T-helper 2 cell (primary cell): ENCODE measurements at places on chromosomes 12 and 14.

GRCh38 chr14:32762886-32763285 is 175.8 kb upstream of the NPAS3 start:
- DNase-seq, result no peak

GRCh38 chr12:110741341-110742095 is 1.2 kb downstream of the PPP1CC start:
- DNase-seq, result no peak

DNA sequence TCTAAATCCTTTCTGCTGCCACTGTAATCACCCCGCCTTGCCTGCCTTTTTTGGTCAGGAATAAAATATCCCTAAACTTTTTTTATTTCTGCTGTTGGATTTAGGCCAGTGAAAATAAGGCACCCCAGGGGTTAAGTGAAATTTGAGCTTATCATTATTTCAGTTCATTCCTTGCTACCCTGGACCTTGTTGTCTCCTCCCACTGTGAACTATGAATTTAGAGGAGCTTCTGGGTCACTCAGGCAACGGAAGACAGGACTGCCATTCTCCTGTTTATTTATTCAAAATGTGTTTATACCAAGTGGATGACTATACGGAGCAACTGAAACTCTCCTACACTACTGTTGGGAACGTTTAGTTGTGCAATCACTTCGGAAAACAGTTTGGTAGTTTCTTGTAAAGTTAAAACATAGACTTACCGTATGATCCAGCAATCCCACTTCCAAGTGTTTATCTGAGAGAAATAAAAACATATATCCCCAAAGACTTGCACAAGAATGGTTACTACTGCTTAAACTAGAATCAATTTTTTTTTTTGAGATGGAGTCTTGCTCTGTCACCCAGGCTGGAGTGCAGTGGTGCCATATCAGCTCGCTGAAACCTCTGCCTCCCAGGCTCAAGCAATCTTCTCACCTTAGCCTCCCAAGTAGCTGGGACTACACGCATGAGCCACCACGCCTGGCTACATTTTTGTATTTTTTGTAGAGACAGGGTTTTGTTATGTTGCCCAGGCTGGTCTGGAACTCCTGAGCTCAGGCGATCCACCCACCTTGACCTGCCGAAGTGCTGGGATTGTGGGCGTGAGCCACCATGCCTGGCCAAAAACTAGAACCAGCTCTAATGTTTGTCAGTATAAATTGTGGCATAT is 2.3 kb upstream of the TRAFD1 start:
- DNase-seq, result no peak

DNA sequence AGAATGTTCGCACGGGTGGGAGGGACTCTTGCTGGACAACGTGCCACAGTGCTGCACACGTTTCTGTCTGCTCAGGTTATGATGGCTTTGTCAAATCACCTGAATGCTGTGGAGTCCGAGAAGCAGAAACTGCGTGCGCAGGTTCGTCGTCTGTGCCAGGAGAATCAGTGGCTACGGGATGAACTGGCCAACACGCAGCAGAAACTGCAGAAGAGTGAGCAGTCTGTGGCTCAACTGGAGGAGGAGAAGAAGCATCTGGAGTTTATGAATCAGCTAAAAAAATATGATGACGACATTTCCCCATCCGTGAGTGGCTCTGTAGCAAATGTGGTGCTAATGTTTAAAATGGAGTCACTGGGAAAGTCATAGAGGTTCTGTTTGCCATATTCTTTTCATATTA is 28.5 kb downstream of the KLC1 start:
- DNase-seq, result no peak

DNA sequence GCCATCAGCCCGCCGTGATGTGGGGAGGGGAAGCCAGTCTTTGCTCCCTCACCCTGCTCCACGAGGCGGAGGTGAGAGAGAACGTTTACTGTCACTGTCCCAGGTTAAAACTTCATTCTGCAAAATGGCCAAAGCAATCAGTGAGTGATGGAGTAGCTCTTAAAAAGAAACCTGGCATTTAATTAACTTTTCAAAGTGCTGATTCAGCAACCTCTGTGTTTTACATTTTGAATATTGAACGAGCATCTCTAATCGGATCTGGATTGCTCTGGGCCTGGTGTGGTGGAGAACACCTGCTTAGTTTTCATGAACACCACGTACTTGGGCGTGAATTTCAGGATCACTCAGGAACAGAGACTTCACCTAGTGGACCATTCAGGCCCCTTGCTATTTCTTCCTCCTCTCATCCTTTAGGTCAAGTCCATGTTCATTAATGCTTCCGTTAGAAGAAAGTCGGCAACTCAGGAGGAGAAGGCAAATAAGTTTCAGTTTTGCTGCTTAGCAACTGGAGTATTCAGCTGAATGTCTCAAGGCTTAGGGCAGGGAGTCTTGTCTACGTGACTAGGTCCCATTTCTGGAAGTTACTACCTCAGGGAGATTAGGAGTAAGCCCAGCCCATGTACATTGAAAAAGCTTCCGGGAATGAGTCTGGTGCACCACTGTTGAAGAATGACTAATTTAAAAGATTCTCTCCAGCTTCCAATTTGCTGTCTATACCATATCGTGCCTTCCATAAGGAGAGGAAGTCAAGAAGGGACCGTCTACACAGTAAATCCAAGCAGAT is 68.2 kb downstream of the IFT43 start:
- no peak for DNase-seq

GRCh38 chr12:94615260-94616181 is 34.8 kb downstream of the TMCC3 start:
- no peak for DNase-seq

- no peak for DNase-seq
Measured at GRCh38 chr12:12817616-12818015, 4.5 kb downstream of the DDX47 start.

- DNase-seq, result no peak
Measured at GRCh38 chr14:22671622-22672021, 27.5 kb upstream of the OR6J1 start.

DNA sequence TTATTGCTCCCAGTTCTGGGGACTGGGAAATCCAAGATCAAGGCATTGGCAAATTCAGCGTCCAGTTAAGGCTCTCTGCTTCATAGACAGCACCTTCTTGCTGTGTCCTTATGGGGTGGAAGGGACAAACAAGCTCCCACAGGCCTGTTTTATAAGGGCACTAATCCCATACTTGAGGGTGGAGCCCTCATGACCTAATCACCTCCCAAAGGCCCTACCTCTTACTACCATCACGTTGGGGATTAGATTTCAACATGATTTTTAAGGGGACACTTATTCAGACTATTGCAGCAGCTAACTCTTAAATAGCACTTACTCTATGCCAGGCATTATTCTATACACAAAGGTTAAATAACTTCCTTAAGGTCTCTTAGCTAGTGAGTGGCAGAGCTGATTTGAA is 17.3 kb downstream of the TOGARAM1 start:
- DNase-seq, result no peak

- no peak for DNase-seq
Measured at GRCh38 chr12:51450333-51450732, 25.7 kb downstream of the SLC4A8 start.

- DNase-seq, result no peak
Measured at GRCh38 chr14:82667006-82667405, 1133.4 kb upstream of the SEL1L start.

GRCh38 chr12:126747530-126748149 is 1519.3 kb upstream of the TMEM132C start:
- peak; percentile 32 for DNase-seq

DNA sequence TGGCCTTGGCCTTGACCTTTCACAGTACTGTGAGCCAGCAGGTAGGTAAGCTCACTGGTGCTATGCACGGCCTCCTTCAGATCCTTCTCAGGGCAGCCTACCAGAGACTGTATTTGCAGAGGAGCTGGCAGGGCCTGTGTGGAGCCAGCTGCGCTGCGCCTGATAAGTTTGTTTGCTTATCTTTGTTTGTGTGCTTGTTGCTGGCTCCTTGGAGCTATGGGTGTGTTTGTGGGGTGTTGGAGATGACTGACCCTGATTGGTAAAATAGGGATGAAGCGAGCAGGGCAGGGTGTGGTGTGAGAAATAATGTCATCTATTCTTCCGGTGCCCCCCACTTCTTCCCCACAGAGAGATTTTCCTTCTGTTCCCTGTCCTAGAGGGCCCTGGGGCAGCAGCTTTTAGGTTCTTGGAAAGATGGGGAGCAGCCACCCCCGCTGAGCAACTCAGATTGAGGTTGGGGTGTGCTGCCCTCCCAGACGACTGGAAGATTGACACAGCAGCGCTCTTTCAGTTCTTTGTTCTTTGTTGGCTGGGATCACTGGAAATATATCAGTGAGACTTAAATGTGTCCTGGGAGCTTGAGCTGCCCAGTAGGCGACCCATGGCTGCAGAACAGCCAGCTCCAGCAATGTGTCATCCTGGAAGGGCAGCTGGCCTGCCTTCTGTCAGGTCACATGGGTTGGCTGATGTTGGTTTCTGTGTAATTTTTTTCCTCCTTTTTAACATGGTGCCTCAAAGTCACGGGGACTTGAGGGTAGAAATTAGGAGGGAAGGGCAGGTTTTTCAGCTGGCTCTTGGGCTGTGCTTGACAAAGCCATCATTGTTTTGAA is 19.6 kb downstream of the MLXIP start:
- DNase-seq, result no peak

- DNase-seq, result no peak
Measured at GRCh38 chr12:132524405-132524804, 34.5 kb downstream of the FBRSL1 start.

GRCh38 chr12:2944401-2945047 is 14.7 kb upstream of the TEAD4 start:
- peak; percentile 29 for DNase-seq

- DNase-seq, result peak; percentile 55
Measured at GRCh38 chr14:59484639-59485175, 390 bp downstream of the JKAMP start.

GRCh38 chr12:40192704-40193255 is 32.0 kb upstream of the LRRK2 start:
- DNase-seq, result no peak

- DNase-seq, result peak; percentile 41
Measured at GRCh38 chr12:103928682-103929045, 1.5 kb upstream of the HSP90B1 start.

- no peak for DNase-seq
Measured at GRCh38 chr12:55548756-55549155, 646 bp upstream of the OR6C4 start.

DNA sequence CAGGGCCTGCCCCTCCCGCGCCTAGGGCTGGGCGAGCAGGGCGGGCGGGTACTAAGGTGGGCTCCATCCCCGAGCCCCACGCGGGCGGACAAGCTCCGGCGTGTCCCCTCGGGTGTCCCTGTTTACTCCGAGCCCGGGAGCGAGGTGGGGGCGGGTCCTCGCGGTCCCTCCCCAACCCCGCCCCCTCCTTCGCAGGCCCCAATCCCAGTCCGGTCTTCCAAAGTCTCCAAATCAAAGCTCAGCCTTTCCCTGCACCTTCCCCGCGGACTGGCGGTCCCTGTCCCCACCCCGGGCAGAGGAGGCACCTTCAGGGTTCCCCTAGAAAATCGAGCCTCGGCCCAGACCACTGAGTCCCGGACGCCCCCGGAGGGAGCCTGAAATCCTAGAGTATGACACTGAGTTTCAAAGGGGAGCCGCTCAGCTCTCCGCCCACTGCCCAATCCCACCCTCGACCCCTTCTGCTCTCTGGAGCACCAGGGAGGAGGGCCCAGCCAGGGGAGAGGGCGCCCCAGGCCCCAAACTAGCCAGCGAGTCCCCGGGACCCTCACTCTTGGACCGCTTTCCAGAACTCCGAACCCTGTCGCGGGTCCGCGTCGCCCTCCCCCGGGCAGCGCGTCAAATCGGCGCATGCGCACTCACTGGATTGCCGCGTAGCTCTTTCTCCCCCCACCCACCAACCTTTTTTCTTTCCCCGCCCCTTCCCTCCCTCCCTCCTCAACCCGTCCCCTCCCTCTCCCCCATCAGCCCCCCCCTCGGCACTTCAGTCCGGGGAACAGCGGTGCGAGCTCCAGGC is at the start of gene LRP1:
Gene LRP1 (plus strand): TSS at position 758 of the 793 bp plus-strand sequence. CDS start 482 bp downstream, outside the sequence.
- DNase-seq, result peak; percentile 54

DNA sequence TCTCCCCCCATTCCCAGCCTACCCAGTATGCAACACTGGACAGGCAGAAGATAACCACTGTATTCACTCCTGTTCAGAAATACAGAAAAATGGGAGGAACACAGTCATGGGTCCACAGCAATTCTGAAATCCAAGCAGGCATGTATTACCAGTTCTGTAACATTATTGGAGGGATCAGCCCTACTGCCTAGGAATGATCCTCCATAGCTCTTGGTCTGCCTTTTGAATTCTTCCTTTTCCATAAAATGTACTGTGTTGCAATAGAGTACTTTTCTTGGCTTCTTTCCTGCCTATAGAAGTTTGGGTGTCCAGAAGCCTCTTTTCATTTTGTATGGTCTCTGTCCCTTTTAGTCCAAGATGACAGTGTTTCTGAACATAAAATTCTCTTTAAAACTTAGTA is 46.5 kb downstream of the SPATS2 start:
- no peak for DNase-seq

- peak; percentile 98 for DNase-seq
Measured at GRCh38 chr14:100067971-100068959, 3.0 kb downstream of the EVL start.

- no peak for DNase-seq
Measured at GRCh38 chr12:46473634-46474329, 101.2 kb upstream of the SLC38A2 start.

DNA sequence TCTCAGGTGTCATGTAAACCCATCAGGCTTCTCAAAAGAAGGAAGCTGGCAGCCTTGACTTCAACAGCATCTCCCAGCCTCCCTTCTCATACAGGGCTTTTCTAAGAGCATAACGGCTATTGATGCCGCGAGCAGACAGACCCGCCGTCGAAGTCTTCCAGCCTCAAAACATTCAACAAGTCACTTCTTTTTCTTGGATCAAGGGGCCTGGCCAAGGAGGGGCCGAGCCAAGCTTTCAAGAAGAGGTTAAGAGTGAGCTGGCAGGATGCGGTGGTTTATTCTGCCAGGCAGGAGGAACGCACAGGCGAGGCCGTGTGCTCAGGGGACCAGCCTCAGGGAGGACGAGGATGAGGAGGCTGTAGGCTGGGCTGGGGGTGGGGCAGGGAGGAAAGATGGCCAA is 102.9 kb upstream of the RFLNA start:
- DNase-seq, result no peak

- no peak for DNase-seq
Measured at GRCh38 chr12:111788178-111788654, 21.5 kb downstream of the ALDH2 start.

DNA sequence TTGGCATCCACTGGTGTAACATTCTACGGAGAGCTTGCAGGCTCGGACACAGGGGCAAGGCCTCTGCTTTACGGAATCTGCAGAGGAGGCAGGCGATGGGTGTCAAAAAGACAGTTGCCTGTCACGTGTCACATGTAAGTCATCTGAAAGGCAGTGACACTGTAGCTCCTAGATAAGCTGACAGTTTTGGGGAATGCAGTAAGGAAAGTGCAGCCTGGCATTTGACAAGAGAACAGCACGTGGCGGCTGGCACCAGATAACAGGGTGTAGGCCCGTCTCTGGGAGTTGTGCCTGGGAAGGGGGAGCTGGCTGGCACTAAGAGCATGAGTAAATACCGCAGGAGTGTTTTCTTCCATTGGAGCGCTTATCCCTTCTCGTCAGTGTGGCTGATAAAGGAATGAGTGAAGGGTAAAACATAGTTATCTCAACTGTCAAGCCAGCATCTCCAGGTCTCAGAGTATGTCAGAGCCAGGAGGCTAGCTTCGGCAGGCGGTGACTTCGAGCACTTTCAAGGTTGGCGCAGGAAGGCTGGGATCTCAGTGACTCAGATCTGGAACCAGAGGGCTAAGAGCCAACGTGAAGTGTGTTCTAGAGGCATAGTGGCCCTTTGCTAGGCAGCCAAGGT is 26.1 kb downstream of the ADCK1 start:
- no peak for DNase-seq
